ENCODE measurements at places on chromosomes 13 and 19. TPM values are rescaled to one million over a fixed set of nuclear protein-coding genes. Genes with fewer than 3 reads are reported as not detected.

GRCh38 chr19:56348289-56348877 is 33.7 kb upstream of the ZSCAN5A start:
- no peak for DNase-seq

- no peak for DNase-seq
Observed at GRCh38 chr13:110630566-110631119, 15.3 kb downstream of the NAXD start.

GRCh38 chr13:100409132-100409531 is 179.5 kb downstream of the GGACT start:
- no peak for DNase-seq

Gene ZIC2
- polyA plus RNA-seq: 0.06 TPM
